Activated CD4-positive, alpha-beta memory T cell treated with anti-CD3 and anti-CD28 coated beads, Interleukin-2, amount 10 ng/mL, durations not matched to agents 7 days and 5 days (primary cell): ENCODE measurements at places on chromosomes 13 and 19. TPM values are rescaled to one million over a fixed set of nuclear protein-coding genes. Genes with fewer than 3 reads are reported as not detected.
A peak's percentile ranks its signal among the peaks of the same experiment; 100 is the strongest.

DNA sequence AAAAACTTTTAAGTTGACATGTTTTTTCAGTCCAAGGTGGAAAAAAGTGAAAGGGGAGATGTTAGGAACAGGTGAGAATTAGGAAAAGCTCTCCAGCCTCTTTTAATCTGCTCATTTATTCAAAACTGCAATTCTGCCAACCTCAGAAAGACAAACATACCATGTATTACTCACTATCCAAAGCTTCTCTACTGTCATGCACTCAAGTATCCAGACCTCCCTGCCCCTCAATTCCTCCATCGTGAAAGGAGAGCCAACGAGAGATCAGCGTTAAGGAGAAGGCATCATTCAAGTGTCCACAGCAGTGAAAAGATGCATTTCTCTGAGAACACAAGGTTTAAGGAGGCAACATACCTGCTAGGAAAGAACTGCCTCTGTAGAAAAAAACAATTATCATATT is 24.5 kb downstream of the DIAPH3 start:
- H3K4me1 ChIP-seq, result peaks cover 11% of the 10 kb centered on the region
- H3K4me3 ChIP-seq, result no peak overlapping the region
- no peak for DNase-seq
- peaks cover 11% of the 10 kb centered on the region for H3K36me3 ChIP-seq

- no peaks in the 10 kb centered on the region for H3K27me3 ChIP-seq
- no peak for DNase-seq
- H3K27ac ChIP-seq, result no peak overlapping the region
These were observed 2.3 kb upstream of the SIGLEC12 start for GRCh38 chr19:51503896-51504295.

- no peaks in the 10 kb centered on the region for H3K4me1 ChIP-seq
- H3K27me3 ChIP-seq, result no peaks in the 10 kb centered on the region
- no peaks in the 10 kb centered on the region for H3K36me3 ChIP-seq
- no peak for DNase-seq
- H3K4me3 ChIP-seq, result no peak overlapping the region
These were observed 334.4 kb downstream of the PCDH9 start for GRCh38 chr13:66895780-66896179.

- peak overlapping the region; percentile 81 for H3K4me3 ChIP-seq
- peaks cover 50% of the 10 kb centered on the region for H3K4me1 ChIP-seq
- peaks cover 8% of the 10 kb centered on the region for H3K36me3 ChIP-seq
These were observed 501 bp downstream of the GTPBP3 start for GRCh38 chr19:17337675-17338432.

- peaks cover 54% of the 10 kb centered on the region for H3K4me1 ChIP-seq
- DNase-seq, result no peak
- H3K4me3 ChIP-seq, result no peak overlapping the region
- peak overlapping the region; percentile 82 for H3K27ac ChIP-seq
These were observed 57.3 kb downstream of the KLF2 start for GRCh38 chr19:16381756-16382401.

- no peak overlapping the region for H3K4me3 ChIP-seq
- no peaks in the 10 kb centered on the region for H3K36me3 ChIP-seq
- H3K27me3 ChIP-seq, result no peaks in the 10 kb centered on the region
- no peaks in the 10 kb centered on the region for H3K4me1 ChIP-seq
- DNase-seq, result no peak
These were observed 139.2 kb downstream of the PCDH20 start for GRCh38 chr13:61276401-61276800.

Gene ZNF534
- not detected for total RNA-seq
